Upper lobe of left lung (tissue), 6 donors: ENCODE measurements at places on chromosomes 16 and 17.

- DNase-seq: no peak
Observed at GRCh38 chr16:7571366-7571765, 238.7 kb downstream of the RBFOX1 start.

GRCh38 chr17:78324391-78325075, 35.3 kb downstream of the SOCS3 start:
- DNase-seq: peak; percentile 61

- no peak for DNase-seq
Observed at GRCh38 chr16:21566891-21567414, 32.4 kb upstream of the METTL9 start.

GRCh38 chr16:11142951-11143350, 113.1 kb downstream of the SOCS1 start:
- no peak for DNase-seq

DNA sequence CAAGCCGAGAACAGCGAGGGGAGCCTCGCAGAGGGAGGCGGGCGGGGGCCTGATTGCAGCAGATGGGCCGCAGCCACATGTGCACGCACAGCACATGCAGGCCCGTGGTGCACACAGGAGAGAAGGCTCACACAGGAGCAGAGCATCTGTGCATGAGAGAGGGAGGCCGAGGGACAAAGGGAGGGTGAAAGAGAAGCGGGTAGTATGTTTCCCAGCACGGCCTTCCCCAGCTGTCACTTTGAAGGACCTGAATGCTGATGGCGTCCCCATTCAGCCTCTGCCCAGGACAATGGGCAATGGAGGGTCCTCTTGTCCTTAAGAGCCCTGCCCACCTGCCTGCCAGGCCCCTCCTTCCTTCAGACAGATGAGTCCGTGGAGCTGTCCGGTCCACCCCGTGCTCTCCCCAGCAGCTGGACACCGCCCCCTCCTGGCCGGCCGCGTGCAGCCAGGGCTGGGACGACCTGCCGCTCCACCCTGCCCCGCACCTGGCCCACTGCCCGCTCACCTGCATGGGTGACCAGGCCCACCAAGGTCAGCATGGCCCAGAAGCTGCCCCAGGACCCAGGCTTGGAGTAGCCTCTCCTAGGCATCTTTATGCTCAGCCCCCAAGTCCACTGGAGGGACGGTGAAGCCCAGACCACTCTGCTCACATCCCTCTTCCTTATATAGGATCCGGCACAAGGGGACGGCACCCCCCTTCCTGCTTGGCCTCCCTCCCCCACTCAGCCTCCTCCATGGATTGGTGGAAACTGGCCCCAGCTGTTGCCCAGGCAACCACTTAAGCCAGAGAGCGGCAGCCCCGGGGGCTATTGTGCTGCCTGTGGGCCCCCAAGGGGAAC, at the start of gene BTBD17:
Gene BTBD17, minus strand, starts transcription at position 639 of the 839 bp plus-strand sequence. Its CDS starts 49 bp downstream, at position 590.
- DNase-seq: peak; percentile 92

- no peak for DNase-seq
Observed at GRCh38 chr17:71460943-71461342, 659.9 kb upstream of the SOX9 start.

DNA sequence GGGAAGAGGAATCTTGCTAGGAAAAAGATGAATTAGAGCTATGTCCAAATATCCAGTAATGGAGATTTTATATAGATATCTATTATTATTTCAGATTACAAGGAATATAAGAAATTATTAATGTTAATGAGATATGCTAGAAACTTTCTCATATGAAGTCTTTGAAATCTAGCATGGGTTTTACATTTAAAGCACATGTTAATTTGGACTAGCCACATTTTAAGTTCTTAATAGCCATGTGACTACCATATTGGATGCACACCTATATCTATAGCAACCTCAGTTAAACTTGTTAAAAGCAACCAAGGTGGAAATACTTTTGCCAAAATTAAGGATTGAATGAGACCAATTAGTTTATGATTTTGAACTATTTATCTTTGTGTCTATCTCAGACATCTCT, 86.7 kb upstream of the CNTNAP4 start:
- DNase-seq: no peak
